ENCODE measurements at places on chromosomes 12 and 14.

DNA sequence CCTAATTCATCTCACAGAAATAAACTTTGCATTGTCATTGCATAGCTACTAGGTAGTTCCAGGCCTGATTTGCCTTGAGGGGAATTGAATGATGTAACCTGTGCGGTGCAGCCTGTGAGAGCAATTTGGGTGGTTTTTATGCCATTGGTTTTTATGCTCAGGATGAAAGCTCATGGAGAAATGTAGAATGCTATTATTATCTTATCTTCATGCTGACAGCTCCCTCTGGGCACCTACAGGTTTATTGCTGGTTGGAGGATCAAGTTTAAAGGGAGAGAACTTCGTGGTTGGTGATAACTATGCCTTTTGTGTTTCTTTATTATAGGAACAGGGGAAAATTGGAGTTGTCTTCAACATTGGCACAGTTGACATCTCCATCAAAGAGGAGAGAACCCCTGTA is 547.9 kb downstream of the DIO2 start:
- no peak for DNase-seq

DNA sequence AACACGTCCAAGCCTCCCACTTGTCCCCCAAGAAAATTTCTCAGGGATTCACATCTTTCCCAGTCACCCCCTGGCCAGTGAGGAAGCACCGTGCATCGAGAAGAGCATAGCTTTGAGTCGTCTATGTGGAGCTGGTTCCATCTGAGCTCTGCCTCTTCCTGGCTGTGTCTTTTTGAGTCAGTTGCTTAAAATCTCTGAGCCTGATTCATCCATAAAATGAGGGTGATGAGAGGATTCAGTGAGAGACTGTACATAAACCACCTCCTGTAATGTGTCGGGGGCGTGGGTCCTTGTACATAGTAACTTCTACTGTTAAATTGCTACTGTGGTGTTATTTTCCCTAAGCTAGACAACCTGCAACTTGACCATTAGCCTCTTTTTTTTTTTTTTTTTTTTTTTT is 13.8 kb downstream of the CD9 start:
- DNase-seq, result no peak

- DNase-seq, result no peak
Observed at GRCh38 chr14:81990312-81990761, 456.7 kb upstream of the SEL1L start.

- no peak for DNase-seq
Observed at GRCh38 chr14:104567141-104567956, 12.2 kb upstream of the C14orf180 start.

DNA sequence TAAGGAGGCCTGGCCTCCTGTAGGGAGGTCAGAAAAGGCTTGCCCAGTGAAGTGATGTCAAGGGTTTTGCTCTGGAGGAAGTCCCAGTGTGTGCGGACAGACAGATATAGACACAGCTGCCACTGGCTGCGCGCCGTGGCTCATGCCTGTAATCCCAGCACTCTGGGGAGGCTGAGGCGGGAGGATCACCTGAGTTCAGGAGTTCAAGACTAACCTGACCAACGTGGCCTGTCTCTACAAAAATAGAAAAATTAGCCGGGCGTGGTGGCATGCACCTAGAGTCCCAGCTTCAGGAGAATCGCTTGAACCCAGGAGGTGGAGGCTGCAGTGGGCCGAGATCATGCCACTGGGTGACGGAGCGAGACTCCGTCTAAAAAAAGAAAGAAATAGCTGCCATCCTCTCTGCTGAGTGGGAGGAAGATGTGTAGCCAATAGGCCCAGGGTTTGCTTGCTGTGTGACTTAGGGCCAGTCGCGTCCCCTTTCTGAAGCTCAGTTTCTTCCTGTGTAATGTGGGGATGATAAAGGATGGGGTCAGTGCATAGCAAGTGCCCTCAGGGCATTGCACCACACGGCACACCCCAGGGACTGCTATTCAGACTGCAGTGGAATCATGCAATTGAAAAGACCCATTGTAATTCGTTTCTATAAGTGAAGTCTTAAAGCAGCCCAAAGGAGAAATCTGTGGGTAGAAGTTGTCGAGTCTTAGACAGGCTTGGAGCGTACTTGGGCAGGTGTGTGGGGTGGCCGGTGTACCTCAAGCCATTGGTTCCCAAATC is 18.7 kb upstream of the MLEC start:
- no peak for DNase-seq

DNA sequence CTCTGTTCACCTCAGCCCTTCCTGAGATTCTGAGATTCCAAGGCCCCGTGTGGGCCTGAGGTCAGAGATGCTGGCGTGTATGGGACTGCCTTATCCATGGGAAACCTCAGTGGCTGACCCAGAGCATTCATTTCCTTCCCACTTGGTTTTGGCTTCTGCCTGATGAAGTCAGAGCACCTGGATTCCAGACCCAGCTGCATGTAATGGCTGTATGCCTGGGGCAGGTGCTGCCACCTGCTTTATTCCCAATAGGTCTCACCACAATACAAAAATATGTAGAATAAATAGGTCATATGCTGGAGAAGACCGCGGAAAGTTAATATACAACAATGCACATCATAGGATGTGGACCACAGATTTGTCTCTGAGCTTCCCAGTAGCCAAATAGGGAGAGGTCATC is 25.6 kb downstream of the FIGNL2 start:
- DNase-seq, result no peak

DNA sequence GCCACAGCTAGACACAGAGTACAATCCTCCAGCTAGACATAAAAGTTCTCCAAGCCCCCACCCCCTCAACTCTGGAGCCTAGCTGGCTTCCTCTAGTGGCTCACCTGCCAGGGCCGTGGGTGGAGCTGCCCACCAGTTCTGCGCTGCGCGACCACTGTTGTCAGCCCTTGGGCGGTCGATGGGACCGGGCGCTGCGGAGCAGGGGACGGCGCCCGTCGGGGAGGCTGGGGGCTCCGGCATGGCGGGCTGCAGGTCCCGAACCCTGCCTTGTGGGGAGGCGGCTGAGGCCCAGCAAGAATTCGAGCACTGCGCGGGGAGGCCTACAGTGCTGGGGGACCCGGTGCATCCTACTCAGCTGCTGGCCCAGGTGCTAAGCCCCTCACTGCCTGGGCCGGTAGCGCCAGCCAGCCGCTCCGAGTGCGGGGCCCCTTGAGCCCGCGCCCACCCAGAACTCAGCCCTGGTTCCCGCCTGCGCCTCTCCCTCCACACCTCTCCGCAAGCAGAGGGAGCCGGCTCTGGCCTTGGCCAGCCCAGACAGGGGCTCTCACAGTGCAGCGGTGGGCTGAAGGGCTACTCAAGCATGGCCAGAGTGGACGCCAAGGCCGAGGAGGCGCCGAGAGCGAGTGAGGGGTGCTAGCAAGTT is 51.0 kb downstream of the RTN1 start:
- no peak for DNase-seq

DNA sequence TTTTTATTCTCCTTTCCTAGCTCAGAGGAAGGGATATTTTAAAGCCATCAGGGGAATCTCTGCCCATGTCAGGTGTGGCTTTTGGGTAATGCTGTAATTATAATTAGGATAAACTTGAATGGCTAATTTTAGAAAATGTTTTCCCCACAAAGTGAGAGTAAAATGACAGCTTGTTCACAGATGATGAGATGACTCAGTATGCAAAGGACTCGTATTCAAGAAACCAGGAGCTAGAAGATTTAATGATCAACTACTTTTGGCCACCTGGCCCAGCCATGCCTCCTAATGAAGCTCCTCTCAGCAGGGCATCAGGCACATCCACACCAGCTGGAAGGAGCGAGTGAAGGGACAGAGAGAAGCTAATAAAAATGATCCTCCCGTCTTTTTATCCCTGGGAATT is 29.0 kb upstream of the PLEKHG7 start:
- DNase-seq, result no peak

DNA sequence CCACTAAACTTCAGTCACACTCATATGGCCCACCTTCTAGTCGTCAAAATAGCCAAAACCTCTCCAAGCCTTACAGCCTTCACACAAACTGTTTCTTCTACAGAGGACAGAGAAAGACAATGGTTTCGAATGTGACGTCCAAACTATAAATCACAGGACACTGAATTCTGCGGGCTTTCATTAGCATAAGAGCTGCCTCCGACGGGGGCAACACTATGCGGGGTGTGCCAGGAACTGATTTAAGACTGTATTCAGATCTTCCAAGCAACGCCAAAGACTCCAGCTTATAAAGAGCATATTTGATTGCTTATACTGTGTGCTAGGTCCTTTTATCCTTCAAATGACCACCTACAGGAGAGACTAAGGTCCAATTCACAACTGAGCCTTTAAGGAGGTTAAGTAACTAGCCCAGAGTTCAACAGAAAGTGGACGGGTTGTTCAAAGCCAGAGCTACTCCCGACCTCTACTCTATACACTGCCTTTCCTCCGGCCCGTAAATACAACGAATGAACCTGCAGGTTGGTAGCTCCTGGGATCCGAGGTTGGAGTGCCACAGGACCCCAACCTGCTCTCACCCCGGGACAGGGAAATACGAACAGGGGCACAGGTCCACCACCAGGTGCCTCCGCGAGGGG is 575 bp downstream of the L2HGDH start:
- DNase-seq, result no peak

GRCh38 chr14:37078131-37078530 is 94.3 kb downstream of the SLC25A21 start:
- no peak for DNase-seq

GRCh38 chr14:54259821-54260220 is 137.0 kb upstream of the CDKN3 start:
- DNase-seq, result no peak

DNA sequence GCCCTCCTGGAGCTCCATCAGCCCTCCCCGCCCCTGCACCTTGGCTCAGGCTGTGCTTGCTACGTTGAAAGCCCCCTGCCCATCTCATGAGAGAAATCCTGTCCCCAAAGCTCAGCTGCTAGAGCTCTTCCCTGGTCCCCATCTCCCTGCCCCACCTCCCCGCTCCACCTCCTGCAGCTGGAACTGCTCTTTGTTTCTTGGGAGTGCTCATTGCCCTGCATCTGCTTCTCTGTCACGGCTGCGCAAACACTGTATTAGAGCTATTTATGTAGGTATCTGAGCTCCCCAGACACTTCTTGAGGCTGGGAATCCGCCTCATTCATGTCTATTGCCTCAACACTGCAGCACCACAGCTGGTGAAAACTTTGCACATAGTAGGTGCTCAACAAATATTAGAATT is 32.8 kb upstream of the PRIMA1 start:
- DNase-seq, result no peak

GRCh38 chr12:93016752-93017350 is 87.8 kb upstream of the EEA1 start:
- no peak for DNase-seq

DNA sequence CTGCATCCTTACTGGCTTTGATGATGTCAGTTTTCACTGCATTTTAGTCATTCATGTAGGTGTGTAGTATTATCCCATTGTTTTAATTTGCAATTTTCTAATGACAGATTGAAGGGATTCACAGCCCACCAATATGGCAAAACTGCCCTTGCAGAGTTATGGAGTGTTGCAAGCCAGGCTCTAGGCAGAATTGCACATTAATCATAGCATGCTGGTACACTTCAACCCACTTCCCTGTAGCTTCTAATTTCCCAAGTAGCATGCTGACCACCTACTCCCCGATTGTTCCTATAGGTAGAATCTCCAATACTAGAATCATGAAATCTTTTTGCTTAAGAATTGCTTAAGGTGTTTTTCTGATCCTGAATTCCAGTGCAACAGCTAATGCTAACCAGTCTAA is 5.2 kb upstream of the RNASE6 start:
- DNase-seq, result no peak

GRCh38 chr12:105741786-105742566 is 396.8 kb downstream of the NUAK1 start:
- DNase-seq, result no peak

- no peak for DNase-seq
Observed at GRCh38 chr14:85619851-85620250, 89.9 kb downstream of the FLRT2 start.

Data from psoas muscle (tissue), 8 donors.